ENCODE measurements at places on chromosomes 3 and 15.

GRCh38 chr3:39524107-39524506 is 56.6 kb downstream of the MOBP start:
- DNase-seq = no peak

DNA sequence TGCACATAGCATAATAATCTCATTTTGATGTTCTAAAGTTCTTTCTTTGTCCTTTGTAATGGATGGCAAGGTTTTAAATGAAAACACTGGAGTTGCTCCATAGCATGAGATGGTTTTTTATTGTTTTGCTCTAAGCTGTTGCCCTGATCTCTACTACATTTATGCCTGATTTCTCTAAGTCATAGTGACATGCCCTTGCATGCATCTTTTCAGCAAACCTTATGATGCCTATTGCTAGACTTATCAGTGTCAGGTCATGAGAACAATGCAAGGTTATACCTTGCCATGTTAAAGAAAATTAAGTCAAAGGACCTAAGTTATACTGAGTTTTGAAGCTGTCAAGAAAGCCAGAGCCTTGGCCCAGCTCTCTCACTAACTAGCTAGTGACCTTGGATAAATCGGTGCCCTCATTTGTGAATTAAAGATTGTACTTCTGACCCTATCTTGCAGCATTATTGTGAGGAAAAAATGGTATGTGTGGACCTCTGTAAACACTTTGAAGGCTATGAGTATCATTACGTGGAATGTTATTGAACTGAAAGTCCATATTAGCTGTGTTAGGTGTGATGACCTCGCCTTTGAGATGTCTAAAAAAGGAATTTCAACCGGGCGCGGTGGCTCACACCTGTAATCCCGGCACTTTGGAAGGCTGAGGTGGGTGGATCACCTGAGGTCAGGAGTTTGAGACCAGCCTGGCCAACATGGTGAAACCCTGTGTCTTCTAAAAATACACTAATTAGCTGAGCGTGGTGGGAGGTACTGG is 256.4 kb upstream of the UBE2E1 start:
- peak; percentile 64 for DNase-seq

- DNase-seq = no peak
These were observed 221.8 kb upstream of the TPRG1 start for GRCh38 chr3:188949996-188950395.

GRCh38 chr3:187352581-187353575 is 15.3 kb upstream of the RTP4 start:
- DNase-seq = peak; percentile 54

DNA sequence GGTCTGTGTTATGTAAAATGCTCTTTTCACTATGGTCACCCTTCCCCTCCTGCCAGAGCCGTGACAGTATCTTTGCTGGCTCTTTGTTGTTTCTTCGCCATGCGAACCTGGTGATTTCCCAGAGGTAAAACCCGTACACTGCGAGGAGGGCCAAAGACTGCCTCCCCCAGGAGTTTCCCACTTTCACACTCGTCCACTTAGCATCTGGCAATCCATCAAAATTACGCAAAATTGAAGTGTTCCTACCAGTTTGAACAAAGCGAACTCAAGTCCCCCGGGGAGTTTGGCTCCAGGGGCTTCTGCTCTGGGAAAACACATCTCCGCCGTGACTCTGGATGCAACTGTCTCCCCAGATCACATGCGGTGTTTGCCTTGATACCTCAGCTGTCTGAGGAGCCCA is 239.9 kb downstream of the FAM43A start:
- DNase-seq = no peak

DNA sequence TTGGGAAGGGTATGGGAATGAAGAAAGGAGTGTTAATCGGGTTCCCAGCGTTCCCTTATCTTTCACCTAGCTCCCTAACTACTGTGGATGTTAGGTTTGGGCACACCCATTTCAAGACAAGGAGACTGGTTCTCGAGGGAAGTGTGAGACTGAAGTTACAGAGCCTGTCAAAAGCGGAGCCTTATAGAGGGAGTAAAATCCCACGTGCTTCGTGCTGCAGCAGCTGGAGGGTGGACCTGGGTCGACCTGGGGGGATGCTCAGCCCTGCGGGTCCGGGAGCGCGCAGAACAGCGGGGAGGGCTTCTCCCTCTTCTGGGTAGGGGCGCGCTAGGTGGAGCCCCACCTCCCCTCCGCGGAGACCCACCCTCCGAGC is 314 bp upstream of the TMED3 start:
- no peak for DNase-seq

GRCh38 chr3:134395103-134395502 is 20.9 kb upstream of the AMOTL2 start:
- no peak for DNase-seq

GRCh38 chr3:8929860-8930259 is 33.4 kb downstream of the RAD18 start:
- no peak for DNase-seq

DNA sequence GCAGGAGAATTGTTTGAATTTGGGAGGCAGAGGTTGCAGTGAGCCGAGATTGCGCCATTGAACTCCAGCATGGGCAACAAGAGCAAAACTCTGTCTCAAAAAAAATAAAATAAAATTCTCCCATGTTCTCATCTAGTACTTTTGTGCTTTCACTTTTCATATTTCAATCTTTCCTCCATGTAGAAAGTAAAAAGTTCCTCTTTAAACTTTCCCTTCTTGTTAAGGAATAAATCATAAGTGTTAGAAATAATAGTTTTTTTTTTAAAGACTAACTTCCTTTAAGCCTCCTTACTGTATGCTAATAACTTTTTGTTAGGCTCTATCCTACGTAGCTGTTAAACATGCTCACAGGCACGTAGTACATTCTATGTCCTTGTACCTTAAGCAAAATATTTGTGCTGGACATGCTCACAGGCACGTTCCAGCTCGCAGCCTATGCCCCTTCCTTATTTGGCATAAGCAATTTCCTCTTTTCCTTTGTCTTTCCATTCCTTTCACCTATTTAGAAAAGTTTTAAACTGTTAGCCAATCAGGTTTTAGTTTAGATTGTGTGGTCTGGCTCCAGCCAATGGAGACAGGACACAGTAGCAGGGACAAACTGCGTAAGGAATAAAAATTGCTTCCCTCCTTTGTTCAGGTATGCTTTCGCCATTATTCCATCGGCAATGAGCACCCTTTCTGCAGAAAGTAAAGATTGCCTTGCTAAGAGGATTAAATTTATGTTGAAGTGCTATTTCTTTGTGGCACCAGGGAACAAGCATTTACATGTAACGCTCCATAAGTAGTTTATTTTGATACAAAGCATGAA is 38.9 kb upstream of the PIK3CB start:
- DNase-seq = no peak

DNA sequence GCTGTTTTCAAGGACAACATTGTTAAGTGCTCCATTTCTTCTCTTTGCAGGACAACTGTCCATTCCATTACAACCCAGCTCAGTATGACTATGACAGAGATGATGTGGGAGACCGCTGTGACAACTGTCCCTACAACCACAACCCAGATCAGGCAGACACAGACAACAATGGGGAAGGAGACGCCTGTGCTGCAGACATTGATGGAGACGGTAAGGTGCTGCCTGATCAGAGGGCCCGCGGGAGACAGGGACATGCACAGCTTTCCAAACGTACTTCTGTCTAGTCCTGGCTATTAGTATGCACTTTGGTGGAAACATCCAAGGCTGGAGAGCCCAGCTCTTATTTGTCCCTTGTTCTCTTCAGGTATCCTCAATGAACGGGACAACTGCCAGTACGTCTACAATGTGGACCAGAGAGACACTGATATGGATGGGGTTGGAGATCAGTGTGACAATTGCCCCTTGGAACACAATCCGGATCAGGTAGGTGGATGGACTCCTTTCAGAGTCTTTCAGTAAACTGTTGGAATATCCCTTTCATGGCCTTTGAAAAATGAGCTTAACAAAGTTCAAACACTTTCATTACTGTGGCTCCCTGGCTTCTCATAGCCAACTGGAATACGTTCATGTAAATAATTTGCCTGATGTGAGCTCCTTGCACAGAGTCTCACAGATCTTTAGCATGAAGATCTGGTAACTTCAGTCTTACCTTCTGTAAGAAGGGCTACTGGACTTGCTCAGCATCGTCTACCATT is 10.4 kb downstream of the THBS1 start:
- peak; percentile 31 for DNase-seq

GRCh38 chr15:60576044-60576443 is 97.1 kb upstream of the ICE2 start:
- no peak for DNase-seq

- no peak for DNase-seq
These were observed 31.3 kb downstream of the EDEM1 start for GRCh38 chr3:5218815-5219214.

- no peak for DNase-seq
These were observed 6.2 kb downstream of the PSMD6 start for GRCh38 chr3:64016941-64017620.

- no peak for DNase-seq
These were observed 466.3 kb downstream of the NAALADL2 start for GRCh38 chr3:175325440-175325839.

- DNase-seq = peak; percentile 61
These were observed 681 bp downstream of the PIK3CB start for GRCh38 chr3:138833899-138834595.

GRCh38 chr3:66362541-66362941 is 138.3 kb downstream of the LRIG1 start:
- peak; percentile 44 for DNase-seq

DNA sequence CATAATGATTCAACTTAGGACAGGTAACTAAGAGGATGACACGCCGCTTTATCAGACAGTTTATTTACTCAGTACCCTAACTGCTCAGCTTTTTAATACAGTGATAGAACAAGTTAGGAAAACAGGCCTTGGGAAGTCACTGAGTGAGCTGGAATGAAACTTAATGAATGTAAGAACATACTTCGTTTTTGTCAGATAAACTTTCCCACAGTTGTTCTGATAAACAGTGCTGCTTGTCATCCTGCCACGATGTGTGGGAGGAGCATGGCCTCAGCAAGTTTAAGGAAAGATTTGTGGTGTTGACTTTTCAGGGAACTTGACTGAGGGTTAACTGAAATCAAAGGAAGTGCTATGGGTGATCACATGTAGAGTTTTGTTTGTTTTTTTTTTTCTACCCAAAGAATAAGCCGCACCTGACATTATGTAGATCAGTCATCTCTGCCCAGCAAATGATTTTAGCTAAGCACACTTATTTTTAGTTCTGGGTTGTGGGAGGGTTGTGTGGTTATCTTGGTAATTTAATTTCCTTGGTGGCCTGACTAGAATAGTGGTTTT is 5.6 kb upstream of the P2RY14 start:
- DNase-seq = peak; percentile 7

DNA sequence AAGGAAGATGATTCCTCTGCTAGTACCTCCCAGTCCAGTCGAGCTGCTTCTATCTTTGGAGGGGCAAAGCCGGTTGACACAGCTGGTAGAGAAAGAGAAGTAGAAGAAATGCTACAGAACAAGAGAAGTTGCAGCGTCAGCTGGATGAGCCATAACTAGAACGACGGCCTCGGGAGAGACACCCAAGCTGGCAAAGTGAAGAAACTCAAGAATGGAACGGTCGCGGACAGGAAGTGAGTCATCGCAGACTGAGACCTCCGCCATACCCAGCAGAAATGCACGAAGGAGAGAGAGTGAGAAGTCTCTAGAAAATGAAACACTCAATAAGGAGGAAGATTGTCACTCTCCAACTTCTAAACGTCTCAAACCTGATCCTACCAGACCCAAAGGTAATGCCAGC is 19.0 kb upstream of the PARP14 start:
- DNase-seq = no peak

GRCh38 chr15:72353266-72353665 is 22.5 kb downstream of the HEXA start:
- DNase-seq = no peak

GRCh38 chr3:78988324-78988723 is 779.5 kb downstream of the ROBO1 start:
- peak; percentile 32 for DNase-seq

DNA sequence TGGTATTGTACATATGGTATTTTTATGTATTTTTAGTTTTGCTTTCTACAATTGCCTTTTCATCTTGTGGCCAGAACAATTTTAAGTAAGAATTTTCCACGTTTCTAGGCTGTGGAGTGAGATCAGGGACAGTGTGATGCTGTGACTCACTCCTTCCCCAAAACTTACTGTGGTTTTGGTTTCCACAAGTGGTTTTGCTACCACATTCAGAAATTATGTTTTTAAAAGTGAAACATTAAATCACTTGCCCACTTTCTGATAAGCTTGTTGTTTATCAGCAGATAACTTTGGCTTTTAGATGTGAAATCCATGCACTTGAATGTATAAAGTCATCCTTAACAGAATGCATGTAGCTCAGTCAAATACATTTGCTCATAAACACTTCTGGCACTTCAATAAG is 192.2 kb upstream of the THRB start:
- peak; percentile 42 for DNase-seq

DNA sequence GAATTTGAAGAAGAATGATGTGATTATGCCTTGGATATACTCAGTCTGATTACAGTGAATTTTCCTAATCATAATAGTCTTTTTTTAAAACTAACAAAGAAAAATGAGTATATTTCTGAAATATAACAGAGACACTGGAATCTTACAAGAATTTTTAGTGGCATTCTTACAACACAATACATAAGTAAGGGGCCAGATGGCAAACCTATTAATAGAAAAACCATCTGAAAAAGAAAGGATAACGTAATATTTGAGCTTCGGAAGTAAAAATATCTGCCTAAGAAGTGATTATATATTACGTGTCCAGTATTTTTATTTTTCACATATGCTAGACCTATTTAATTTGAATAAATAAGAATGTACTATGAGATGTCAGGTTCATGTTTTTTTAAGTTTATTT is 452.8 kb downstream of the NAALADL2 start:
- DNase-seq = no peak

DNA sequence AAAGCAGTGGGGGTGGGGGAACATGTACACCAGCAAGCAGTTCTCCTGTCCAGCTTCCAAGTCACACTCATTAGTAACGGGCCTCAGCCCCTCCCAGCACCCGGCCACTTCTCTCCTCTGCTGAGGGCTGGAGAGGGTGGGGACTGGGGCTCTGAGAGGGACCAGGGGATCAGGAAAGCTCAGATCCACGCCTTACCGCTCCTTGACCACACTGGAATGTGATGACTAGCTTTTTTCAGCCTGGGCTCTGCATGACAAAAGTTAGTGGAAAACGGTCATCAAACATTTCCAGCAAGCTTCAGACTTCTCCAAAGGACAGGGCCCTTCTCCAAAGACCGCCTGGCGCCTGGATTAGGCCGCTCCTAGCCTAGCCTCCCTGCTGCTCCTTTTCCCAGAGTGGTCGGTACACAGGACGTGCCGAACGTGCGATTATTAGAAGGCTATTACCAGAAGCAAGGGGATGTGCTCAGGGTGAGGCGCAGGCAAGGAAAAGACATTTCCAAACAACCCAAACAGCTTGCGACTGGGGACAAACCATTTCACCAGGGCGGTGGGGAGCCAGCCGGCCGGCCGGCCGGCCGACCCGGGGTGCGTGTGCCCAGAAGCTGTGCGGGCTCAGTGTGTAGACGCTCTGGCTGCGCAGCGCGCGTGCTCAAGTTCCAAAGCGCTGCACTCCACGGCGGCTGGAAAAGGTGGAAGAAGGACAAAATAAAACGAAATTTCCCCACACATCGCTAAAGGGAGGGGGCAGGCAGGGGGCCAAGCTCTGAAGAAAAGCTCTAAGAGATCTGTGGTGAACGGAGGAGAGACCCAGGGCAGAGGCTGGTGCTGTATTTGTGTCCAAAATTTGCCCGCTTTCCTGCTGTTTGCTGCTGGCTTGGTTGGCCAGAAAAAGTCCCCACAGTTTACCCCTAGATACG is 51.0 kb upstream of the SSR3 start:
- DNase-seq = peak; percentile 93

GRCh38 chr15:95295363-95295762 is 1035.1 kb upstream of the NR2F2 start:
- no peak for DNase-seq
